ENCODE measurements at places on chromosomes 13 and 19.

- no peak for DNase-seq
These were observed 62.2 kb downstream of the DNAJC15 start for GRCh38 chr13:43085545-43085944.

- no peak for DNase-seq
These were observed 654.4 kb upstream of the GPC6 start for GRCh38 chr13:92572190-92572589.

DNA sequence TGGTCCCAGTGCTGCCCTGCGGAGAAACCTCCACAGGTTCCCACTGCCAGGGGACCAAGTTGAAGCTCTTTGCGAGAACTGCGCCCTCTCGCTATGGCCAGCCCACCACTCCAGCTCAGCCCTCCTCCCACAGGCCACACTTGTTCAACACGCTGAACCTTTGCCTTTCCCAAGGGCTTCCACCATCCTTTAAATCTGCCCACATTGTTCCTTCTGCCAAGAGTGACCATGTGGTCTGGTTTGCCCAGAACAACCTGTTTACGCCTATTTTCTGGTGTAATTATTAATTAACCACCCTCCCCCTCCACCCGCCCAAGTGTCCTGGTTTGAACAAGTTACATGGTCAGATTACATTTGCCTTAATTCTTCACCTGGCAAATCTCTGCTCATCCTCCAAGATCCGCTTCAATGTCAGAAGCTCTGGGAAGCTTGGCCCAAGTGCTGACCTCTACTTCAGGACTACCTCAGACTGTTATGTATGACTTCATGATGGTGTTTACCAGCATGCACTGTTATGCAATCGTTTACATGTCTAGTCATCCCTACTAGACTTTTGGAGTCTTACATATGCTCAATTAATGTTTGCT, 12.0 kb upstream of the USP12 start:
- no peak for DNase-seq

DNA sequence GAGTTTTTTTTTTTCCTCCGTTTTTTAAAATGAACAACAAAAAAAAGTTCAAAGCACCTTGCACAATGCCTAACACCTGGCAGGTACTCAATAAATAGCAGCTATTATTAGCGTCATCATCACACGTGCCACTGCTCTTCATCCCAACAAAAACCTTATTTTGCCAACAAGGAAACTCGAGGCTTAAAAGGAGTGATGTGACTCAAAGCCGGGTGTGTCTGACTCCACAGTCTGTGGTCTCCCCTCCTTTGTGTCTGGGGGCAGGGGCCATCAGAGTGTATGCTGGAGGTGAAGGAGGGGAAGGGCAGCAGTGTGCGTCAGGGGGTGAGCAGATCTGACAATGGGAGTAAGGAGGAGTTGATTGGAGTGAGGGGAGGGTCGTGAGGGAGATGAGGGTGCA, 34.1 kb upstream of the POU2F2 start:
- no peak for DNase-seq

DNA sequence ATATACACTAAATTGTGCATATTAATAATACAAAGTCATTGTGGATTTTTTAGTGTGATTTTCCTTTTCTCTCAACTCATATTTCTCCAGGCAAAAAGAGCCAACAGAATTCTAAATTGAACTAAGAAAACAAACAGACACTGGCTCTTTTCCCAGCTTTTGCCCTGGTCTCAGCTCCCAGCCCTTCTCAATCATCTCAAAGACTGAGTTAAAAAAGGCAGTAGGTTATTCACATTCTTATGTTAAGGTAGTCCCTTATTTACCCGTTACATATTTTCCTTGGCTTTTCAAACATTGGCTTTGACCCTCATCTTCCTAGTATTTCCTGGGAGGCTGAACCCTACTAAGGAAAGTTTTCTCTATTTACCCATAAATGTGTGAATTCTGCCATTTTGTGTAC, 753.6 kb downstream of the LIG4 start:
- DNase-seq = no peak

DNA sequence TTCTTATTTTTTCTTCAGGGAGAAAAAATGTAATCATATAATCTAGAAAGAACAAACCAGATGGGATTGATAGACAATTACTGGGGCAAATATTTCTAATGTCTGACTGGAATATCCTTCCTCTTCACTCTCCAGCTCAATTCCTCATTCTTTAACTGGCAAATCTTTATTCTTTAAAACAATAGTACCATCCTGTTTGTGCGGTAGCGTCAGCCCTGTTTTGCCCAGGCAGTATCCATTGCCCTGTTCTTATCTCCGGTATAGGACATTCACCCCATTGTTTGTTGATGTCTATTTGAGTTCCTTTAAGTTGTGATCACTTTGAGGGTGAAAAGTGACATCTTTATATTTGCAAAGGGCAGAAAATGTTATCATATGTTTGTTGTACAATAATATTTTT, 185.4 kb downstream of the POSTN start:
- DNase-seq = no peak

- no peak for DNase-seq
These were observed 74.0 kb downstream of the PDS5B start for GRCh38 chr13:32660227-32660626.

DNA sequence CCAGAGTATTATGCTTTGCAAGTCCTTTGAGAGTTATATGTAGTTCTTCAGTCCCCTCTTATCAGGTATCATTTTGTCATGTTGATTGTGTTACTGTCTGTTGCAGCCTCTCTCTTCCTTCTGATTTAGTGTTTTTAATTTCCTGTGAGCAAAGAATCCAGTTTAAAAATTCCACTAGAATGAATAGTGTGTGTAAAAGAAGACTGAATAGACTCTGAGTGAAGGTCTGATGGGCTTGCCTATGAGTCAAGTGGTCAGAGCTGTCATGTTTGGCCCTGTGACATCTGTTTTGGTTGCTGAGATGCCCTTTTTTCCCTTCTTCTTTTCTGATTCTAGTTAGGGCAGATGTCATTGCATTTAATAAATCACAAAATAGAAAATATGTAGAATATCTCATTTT, 23.3 kb upstream of the KCTD4 start:
- no peak for DNase-seq

DNA sequence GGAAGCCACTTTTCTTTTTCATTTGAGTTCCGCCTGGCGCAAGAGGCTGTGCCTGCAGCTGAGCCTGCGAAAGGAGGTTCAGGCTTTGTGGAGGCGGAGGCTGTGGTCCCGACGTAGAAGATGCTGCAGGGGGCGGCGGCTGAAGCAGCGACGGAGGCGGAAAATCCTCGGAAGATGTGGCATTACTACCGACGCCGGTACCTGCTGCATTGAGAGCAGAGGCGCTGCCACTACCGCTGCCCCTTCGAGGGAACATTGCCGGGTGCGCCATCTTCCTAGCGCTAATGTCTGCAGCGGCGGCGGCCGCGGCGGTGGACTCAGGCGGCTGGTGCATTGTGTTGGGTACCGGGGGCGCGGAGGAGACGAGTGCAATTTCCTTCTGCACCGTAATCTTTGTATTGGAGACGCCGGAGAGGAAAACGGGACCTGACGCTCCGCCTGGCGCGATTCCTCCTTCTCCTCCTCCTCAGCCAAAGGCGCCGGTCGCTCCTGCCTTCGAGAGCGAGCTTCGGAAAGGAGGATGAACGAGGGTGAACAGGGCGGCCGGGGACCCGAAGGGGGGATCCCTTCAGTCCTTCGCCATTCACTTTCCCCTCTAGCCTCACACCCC, at the start of gene TSC22D1:
TSS of gene TSC22D1 (minus strand) at position 590 of the 610 bp plus-strand sequence. CDS start at position 334, 256 bp downstream.
- no peak for DNase-seq

- no peak for DNase-seq
These were observed 2.6 kb downstream of the VMAC start for GRCh38 chr19:5907241-5907640.

- no peak for DNase-seq
These were observed 672.5 kb upstream of the PCDH20 start for GRCh38 chr13:62088165-62088564.

GRCh38 chr13:111380431-111380830, 60.0 kb downstream of the TEX29 start:
- DNase-seq = no peak

- no peak for DNase-seq
These were observed 2.5 kb upstream of the ZNF121 start for GRCh38 chr19:9586764-9587163.

DNA sequence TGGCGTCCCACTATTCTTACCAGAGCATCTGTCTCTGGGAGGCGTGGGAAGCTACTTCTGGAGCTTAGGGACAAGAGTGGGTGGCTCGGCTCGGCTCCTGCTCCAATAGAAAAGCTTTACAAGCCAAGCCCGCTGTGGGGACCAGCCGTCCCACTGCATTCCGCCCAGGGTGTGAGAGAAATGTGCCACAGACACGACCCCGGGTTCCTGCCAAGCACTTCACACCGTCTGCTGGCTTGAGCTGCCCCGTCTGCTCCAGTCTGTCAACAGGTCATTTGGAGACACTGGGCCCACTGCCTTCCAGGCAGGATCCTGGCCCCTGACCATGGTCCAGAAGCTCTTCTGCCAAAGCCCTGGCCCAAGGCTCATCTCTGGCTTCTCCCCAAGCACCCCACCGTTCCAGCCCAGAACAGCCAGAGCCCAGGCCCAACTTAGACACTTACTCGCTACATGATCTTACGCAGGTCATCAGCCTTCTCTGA, 6.5 kb upstream of the FKRP start:
- DNase-seq = no peak

- no peak for DNase-seq
These were observed 2.1 kb downstream of the ACTN4 start for GRCh38 chr19:38649305-38650171.

- no peak for DNase-seq
These were observed 7.9 kb upstream of the SIGLEC9 start for GRCh38 chr19:51116736-51117286.

DNA sequence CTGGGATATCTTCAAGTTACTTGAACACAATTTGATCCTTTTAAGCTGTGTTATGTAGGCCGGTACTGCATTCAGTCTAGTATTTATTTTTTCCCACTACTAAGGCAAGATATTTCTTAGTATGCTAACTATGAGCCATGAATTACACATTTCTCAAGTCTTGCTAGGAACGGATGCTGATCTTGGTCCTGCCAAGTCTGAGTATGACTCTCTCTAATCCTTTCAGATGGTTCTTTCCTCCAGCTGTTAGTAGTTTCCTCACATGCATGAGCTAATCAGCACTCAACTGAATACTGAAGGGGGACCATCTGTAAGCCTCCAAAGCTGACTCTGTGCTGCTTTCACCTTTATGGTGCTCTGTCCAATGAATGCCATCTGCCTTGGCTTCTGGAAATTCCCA, 460.3 kb downstream of the KCTD12 start:
- no peak for DNase-seq

- no peak for DNase-seq
These were observed 21.8 kb downstream of the ARRDC2 start for GRCh38 chr19:18029617-18030338.

GRCh38 chr19:20321139-20321763, 154.2 kb downstream of the ZNF486 start:
- DNase-seq = no peak

DNA sequence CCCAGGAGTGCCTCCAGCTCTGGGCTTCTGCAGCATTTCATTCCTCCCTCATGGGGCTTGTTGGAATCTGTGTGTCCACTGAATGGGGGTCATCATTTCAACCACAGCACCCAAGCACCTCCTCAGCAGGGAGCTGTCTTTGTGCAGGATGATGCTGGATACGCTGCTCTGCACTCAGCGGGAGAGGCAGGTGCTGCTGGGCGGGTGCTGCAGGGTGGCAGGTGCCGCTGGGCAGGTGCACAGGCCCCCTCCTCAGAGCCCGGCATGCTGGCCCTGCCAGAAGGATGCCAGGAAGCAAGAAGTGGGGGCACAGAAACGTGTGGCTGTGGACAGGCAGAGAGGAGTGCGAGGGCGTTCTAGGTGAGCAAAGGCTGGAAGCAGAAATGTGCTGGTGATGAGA, 121.8 kb upstream of the VSTM2B start:
- DNase-seq = no peak

GRCh38 chr13:108980237-108980636, 350.8 kb downstream of the MYO16 start:
- DNase-seq = no peak

DNA sequence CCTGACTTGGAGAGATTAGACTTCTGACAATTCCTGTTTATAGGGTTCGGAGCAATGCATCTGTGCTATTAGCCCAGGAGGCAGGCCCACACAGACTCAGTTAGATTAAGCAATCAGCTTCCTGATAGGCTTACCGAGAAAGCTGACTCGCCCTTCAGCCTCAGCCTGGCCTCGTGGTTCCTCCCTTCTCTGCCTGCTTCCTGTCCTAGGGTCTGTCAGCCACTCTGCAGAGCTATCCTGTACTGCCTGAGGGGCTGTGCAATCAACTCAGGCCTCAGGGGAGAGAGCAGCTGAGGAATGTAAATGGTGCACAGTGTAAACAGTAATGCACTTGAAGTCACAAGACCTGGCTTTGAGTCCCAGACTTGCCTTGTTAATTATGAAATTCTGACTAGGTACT, 30.7 kb downstream of the HTR2A start:
- DNase-seq = peak; percentile 21

DNA sequence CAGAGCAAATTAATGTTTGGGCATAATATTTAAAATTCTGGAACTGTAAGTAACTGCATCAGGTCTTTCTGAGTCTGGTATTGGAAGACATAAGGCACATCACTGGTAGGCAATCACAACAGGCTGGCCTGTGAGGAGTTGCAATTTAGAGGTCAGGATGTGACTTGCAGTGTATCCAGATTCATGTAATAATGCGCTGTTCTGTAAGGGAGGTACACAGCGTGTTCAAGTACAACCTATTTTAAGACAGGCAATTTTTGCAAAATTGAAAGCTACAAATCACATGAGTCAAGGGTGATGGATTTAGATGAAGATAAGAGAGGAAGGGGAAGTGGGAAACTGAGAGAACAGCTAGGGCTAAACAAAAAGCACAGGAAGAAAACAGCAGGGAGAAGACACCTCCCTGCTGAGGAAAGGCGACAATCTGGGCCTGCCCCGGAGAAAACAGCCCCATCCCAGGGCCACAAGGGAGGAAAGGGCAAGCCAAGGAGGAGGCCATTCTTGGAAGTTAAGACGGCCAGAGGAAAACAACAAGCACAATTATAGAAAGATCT, 138.1 kb downstream of the LACC1 start:
- DNase-seq = no peak

DNA sequence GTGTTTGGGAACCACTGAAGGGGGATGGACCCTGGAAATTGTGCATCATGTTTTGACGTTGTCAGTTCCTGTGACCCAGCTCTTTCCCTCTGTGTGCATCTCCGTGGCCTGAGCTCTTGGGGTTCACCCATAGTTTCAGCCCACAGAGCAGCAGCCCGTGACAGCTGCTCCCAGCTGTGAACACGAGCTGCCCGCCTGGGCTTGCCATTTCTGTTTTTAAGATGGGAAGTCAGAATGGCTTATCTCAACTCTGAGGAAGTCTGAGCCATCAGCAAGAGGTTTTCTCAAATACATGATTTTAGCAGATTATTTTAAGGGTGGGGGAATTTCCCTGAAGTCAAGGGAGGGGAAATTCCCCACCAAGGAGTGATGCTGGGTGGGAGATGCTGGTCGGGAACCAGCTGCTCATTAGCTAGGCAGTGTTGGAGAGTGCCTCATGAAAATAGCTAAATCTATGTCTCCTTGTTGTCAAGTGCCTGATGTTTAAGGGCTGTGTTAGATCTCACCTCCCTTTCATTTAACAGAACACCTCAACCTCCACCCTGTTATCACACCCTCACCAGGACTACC, 34.8 kb upstream of the C1QTNF9 start:
- no peak for DNase-seq

- DNase-seq = no peak
These were observed 1610.1 kb upstream of the PCDH20 start for GRCh38 chr13:63025741-63026140.

- DNase-seq = peak; percentile 59
These were observed 14.1 kb upstream of the AKAP8L start for GRCh38 chr19:15432629-15433518.

All from CMK (cell line).